Esophagus mucosa (tissue), 1 donor: ENCODE measurements at places on chromosomes 11 and 22. TPM values are rescaled to one million over a fixed set of nuclear protein-coding genes. Genes with fewer than 3 reads are reported as not detected.

GRCh38 chr11:33808228-33808828 is 34.0 kb upstream of the FBXO3 start:
- peak; percentile 79 for ATAC-seq

DNA sequence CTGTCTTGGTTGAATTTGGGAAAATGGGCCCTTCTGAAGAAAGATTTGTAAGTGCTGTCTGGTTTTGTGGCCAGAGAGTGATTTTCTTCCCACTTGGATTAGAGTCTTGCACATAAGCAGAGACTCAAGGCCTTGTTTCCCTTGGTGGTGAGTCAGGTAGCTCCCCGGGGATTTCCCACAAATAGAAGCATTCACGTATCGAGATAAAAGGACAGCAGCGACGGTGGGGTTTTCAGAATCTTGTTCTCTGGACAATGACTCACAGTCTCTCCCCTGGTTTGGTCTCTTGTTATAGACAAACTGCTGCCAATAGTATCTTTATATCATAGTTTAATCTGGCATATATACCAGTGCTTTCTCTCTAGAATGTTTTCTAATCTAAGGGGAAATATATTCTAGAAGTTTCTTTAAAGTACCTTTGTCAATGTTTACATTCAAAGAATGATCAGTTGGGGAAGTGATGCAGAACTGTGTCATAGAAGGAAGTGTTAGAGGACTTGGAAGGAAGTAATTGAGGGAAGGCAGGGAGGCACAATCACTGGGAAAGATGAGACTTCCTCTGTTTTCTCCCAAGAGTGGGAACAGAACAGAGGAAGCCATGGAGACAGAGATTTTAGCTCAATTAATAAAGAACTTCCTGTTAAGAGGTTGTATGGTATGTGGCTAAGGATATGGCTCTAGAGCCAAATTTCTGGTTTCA is 18.1 kb downstream of the POLA2 start:
- ATAC-seq, result peak; percentile 61

DNA sequence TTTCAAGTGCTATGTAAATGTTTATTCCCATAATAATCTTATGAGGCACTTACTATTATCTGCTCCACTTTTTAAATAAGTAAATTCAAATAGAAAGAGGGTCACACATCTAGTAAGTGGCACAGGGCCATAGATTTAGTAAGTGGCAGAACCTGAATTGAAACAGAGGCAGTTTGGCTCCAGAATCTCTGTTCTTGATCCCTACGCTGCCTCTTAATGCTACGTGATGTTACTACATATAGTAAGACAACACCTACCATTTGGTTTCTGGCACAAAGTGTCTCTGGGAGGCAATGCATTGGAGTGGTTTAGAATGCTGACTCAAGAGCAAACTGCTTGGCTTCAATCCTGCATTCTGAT is 1018.3 kb downstream of the DLG2 start:
- no peak for ATAC-seq

GRCh38 chr11:95680169-95680929 is 109.2 kb downstream of the FAM76B start:
- peak; percentile 48 for ATAC-seq

- peak; percentile 56 for ATAC-seq
These were observed 98.8 kb downstream of the PKNOX2 start for GRCh38 chr11:125263268-125263790.

DNA sequence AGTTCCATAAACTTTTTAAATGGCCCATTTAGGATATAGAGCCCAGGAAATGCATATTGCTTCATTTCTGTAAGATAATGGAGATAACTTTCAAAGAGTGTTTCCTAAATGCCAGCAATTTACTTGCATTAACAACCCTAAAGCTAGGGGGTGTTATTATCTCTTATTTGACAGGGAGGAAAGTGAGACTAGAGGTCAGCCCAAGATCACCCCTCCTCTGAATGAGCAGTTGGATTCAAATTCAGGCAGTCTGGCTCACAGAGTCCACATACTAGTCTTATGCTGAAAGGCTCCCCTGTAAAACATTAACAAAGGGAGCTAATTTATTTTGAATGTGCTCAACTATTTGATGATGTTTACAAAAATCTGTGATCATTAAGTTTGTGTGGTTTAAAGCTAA is 49.9 kb upstream of the TRIM77 start:
- ATAC-seq, result no peak

GRCh38 chr11:70828593-70829082 is 423.7 kb downstream of the SHANK2 start:
- no peak for ATAC-seq

- ATAC-seq, result no peak
These were observed 316.2 kb downstream of the SOX6 start for GRCh38 chr11:16040151-16040550.

GRCh38 chr11:92276773-92277172 is 52.2 kb downstream of the FAT3 start:
- ATAC-seq, result no peak

- ATAC-seq, result no peak
These were observed 28.7 kb downstream of the TMPRSS6 start for GRCh38 chr22:37080838-37081237.

DNA sequence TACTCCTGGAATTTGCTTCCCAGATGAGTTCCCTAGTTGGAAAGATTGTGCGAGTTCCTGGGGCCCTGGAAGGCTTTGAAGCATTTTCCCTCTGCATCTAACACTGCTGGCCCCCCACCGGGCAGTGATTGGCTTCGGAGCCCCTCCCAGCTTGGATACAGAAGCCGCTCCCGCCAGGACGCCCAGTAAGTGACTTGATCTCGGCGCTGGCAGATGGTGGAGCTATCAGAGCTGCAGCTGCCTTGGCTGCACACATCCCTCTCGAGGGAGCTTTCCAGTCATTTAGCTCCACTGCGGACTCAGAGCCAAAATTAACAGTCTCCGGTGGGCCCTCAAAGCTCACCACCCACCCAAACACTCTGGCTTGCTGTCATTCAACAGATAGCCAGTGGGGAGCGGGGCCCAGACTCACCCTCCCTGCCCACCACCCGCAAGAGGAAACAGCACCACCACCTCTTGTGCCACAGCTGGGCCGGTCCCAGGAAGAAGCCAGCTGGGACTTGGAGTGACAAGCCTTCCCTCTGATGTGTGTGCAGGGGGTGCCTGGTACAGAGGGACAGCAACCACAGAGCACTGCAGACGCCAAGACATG is 162.3 kb downstream of the TRIM29 start:
- ATAC-seq, result no peak

The RIBC2 gene
- total RNA-seq, result 0.64 TPM

The TRIM3 gene
- total RNA-seq, result 2.7 TPM

The JAML gene
- 2.7 TPM for total RNA-seq

The CD44 gene
- total RNA-seq, result 814 TPM

The LGALS1 gene
- total RNA-seq, result 55.5 TPM
